Breast epithelium (tissue), 4 donors: ENCODE measurements at places on chromosomes 3 and 15. TPM values are rescaled to one million over a fixed set of nuclear protein-coding genes. Genes with fewer than 3 reads are reported as not detected.

Gene C2CD4A
- not detected for total RNA-seq

Gene FAM3D
- total RNA-seq = 17.6 TPM

Gene FRMD4B
- total RNA-seq = 31.1 TPM

Gene CSPG4
- total RNA-seq = 6.3 TPM

Gene CHRM5
- total RNA-seq = not detected

Gene CLDN1
- total RNA-seq = 0.80 TPM

Gene PXK
- 34.6 TPM for total RNA-seq

Gene CKMT1A
- not detected for total RNA-seq

Gene CEP19
- 2.1 TPM for total RNA-seq

Gene PDIA3
- 125 TPM for total RNA-seq

Gene RPUSD2
- total RNA-seq = 5.8 TPM

Gene GOLGA8G
- not detected for total RNA-seq

Gene TLR9
- not detected for total RNA-seq
